Endothelial cell (in vitro differentiated cells): ENCODE measurements at places on chromosomes 2 and 18. TPM values are rescaled to one million over a fixed set of nuclear protein-coding genes. Genes with fewer than 3 reads are reported as not detected.
A peak's percentile ranks its signal among the peaks of the same experiment; 100 is the strongest.

- no peak for DNase-seq
Measured at GRCh38 chr2:127663566-127664064, 11.7 kb downstream of the LIMS2 start.

Gene FAM117B
- 13.0 TPM for total RNA-seq

DNA sequence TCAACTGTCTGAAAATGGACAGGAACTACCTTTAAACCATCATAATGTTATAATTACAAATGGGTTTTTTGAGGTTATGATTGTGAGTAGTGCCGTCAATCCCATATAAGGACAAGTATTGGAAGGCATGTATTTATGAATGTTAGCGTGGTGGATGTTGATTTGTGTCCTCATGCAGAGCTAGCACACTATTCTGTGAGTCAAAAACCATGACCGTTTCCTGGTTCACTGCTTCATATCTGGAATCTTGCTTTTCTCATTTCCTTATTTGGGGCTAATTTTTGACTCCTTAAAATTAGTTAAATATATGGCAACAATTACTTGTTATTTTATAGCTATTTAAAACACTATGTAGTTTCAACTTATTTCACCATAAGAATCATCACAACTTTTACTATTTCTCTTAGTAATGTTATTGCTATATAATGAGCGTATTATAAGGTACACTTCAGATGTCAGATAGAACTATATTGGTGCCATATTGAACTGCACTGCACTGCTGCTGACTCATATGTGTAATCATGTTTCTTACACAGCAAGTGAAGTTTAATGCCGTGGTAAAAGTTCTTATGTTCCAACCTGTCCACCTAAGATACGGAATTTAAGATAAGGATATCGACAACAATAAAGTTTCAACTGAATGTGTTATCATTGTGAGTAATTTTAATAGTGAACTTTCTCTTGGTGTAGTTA lies 192.8 kb downstream of the PTGR3 start:
- no peak for DNase-seq

Gene KCNS3
- 12.1 TPM for total RNA-seq

Gene ANKRD29
- not detected for total RNA-seq

DNA sequence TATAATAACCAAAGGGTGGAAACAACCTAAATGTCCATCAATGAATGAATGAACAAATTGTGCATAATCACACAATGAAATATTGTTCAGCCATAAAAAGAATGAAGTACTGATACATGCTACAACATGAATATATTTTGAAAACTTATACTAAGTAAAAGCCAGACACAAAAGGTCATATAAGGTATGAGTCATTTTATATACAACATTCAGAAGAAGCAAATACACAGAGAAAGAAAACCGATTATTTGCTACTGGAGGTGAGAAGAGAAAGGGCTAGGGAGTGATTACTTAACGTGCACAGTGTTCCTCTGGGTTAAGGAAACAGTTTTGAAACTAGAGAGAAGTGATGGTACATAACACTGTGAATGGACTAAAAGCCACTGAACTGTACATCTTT lies 105.3 kb downstream of the GORASP2 start:
- no peak for DNase-seq

DNA sequence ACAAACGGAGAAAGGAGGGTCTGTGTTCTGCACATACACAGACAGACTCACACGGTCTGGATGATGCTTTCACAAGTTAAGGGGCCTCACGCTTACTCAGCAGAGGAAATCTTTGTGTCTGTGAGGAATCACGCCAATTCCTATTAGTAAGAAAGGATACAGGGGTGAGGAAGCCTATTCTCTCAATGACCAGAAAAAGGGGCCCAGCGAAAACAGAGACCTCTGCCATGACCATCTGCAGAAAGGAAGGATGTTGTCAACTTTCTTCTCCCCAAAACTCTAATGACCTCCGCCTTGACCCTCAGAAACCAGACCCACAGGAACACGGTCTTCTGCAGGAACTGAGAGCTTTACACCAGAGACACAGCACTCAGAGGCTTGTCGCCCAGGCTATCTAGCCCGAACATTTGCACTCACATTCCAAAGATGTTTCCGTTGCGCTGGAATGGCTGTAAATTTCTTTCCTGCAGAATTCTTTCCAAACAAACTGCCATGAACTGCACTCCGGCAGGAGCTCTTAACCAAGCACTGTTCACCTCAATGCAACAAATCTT lies 186.3 kb downstream of the TCF4 start:
- DNase-seq = peak; percentile 59
